ENCODE measurements at places on chromosomes 4 and X. TPM values are rescaled to one million over a fixed set of nuclear protein-coding genes. Genes with fewer than 3 reads are reported as not detected.

REELD1 gene
- not detected for total RNA-seq

CT45A10 gene
- not detected for total RNA-seq

DNA sequence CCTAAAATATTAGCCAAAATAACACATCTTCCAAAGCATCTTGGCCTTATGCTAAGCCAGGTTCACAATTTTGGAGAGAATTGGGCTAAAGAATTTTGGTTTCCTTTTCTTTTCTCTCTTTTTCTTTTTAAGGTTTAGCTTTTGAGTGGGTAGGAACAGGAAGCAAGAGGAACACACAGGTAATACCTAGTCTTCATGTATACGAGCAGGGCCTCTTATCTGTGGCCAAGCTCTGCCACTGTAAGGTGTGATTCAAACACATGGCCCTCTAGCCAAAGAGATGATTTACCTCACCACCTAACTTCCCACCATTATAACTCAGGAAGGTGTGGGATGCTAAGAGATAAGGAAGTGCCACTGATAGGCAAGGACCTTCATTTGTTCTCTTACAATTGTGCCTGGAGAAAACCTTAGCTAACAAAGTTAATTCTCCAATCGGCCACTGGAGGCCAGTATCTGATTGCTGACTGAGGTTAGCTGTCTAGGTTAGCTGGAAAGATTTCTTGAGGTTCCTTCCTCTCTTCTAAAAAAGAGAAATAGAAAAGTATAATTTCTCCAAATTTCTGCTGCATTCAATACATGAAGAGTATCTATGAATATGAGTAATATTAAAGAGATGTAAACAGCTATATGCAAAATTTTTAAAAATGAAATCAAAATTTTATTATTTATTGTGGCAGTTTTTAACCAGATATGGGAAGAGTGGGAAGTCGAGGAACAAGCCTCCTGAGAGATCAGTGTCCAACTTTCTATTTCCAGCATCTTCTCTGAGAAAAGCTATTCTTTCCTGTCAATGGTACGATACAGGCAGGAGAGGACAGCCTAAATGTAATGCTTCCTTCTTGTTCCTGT, 30.1 kb upstream of the BBS7 start:
- DNase-seq = peak; percentile 56

- peak; percentile 55 for DNase-seq
Observed at GRCh38 chr4:6372649-6373525, 99.5 kb downstream of the PPP2R2C start.

GRCh38 chr4:109576462-109576861, 16.4 kb downstream of the MCUB start:
- DNase-seq = no peak

NHS gene
- not detected for total RNA-seq

DNA sequence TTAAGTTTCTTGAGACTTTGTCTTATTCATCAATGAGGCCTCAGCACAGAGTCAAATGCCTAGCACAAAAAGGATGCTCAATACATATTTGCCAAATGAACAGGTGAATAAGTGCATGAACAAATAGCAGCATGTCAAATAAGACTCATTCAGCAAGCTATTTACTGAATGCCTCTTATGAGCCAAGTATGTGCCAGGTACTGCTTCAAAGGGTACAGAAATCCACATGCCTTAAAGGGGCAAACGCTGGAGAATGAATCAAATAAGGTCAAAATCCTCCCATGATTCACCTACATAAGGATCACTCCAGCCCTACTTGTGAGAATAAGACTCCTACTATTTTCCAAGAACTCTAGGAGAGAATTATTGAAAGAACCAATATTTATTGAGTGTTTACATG, 260.2 kb upstream of the CPEB2 start:
- DNase-seq = no peak

GPR143 gene
- total RNA-seq = not detected

NKX6-1 gene
- total RNA-seq = not detected

GRCh38 chrX:107682256-107682655, 53.9 kb downstream of the PRPS1 start:
- no peak for DNase-seq

GRCh38 chrX:115561605-115562479, 868 bp downstream of the PLS3 start:
- no peak for DNase-seq

DNA sequence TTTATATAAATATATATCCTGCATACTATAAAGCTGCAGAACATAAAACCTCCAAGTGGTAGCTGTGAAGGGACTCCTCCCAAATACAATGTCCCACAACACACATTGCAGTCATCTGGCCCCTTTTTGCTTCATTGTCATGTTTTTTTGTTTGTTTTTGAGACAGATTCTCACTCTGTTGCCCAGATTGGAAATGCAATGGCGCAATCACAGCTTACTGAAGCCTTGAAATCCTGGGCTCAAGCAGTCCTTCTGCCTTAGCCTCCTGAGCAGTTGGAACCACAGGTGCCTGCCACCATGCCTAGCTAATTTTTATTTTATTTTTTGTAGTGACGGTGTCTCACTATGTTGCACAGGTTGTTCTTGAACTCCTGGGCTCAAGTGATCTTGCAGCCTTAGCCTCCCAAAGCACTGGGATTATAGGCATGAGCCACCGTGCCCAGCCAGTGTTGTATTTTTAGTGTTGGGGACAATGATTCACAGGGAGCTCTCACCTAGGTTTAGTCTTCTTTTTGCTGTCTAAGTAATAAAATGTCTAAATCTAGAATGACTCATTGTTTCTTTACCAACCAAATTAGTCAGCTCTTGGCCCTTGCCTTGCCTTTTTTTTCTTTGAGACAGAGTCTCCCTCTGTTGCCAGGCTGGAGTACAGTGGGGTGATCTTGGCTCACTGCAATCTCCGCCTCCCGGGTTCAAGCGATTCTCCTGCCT, 24.0 kb upstream of the XIAP start:
- DNase-seq = no peak

PNCK gene
- total RNA-seq = 0.74 TPM

DNA sequence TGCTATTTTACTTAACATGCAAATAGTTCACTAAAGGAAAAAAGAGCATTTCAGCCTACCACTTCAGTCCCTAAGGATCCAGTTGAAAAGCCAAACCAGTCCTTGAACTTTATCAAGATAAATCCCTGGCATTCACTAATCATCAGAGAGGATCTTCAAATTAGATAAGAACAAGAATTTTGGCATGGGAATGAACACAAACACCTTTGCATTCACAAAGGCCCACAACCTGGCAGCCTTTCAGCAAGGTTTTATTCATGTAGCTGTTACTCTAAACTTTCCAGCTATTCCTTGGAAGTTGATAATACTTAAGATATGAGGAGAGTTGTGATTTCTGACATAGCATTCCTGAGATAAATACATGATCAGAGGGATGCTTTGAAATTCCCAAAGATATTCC, 193.4 kb downstream of the LRBA start:
- DNase-seq = no peak

DNA sequence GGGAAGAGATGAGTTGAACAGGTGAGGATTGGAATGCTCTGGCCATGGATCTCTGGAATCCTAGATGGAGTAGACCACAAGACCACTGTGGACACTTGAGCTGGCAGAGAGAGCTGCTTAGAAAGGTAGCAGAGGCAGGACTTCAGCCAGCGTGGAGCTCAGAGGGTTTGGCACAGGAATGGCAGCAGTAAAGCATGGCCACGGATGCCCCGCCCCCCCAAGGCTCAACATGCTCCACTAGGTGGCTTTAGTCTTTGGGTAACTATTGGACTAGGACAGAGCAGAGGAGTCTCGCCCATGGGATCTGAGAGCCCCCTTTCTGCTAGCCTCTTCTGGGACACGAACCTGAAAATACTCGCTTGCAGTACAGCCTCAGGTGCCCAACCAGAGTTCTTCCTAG, 150.1 kb upstream of the NEIL3 start:
- DNase-seq = no peak

CENPC gene
- total RNA-seq = 15.8 TPM

- DNase-seq = no peak
Observed at GRCh38 chr4:109833756-109834155, 6.0 kb downstream of the RRH start.

ODAPH gene
- total RNA-seq = not detected

- no peak for DNase-seq
Observed at GRCh38 chrX:101708163-101708562, 48.5 kb upstream of the ARMCX2 start.

PYURF gene
- 177 TPM for total RNA-seq

DNA sequence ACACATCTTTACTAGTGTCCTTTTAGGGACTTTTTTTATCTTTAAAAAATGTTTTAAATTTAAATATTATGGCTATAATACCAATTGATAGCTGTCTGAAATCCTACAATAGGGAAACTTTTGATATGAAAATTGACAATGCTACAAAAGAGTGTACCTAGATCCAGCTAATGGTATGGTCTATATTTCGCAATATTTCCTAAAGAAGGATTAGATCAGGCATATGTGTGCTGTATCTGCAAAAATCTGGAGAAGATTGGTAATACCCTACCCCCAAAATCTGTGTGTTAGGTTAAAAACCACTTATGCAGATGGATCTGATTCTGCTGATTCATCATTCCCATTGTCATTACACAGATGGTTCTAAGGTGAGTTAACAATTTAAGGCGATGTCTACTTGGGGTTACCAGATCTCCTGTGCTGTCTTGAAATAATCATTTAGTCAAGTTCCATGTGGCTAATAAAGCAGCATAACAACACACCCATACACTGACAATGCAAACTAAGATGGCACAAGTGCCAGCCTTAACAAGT, 137.1 kb downstream of the GASK1B start:
- DNase-seq = no peak

DNA sequence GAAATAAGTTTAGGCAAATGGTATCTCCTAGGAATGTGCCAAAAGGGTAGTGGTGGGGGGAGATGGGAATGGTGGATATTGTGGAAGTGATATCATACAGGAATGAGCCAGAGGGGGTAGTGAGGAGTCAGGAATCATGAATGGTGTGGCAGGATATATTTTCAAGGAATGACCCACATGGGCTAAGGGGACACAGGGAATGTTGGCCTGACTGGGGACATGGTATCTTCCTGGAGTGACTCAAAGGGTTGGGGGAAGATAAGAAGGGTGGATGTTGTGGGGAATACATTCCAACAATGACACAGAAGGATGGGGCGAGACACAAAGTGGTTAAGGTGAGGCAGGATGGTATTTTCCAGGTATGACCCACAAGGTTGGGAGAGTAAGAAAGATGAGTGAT, 60.6 kb downstream of the MAOA start:
- DNase-seq = no peak

GRCh38 chr4:23930750-23931488, 41.1 kb upstream of the PPARGC1A start:
- peak; percentile 53 for DNase-seq

- peak; percentile 36 for DNase-seq
Observed at GRCh38 chr4:118969359-118969758, 80.7 kb downstream of the SYNPO2 start.

CFP gene
- 0.27 TPM for total RNA-seq

IDUA gene
- 3.8 TPM for total RNA-seq

GRCh38 chrX:18871161-18871890, 112.6 kb downstream of the PHKA2 start:
- peak; percentile 22 for DNase-seq

GRCh38 chr4:114225436-114225835, 246.0 kb upstream of the ARSJ start:
- no peak for DNase-seq

PASD1 gene
- not detected for total RNA-seq

SHROOM4 gene
- total RNA-seq = 0.12 TPM

DNA sequence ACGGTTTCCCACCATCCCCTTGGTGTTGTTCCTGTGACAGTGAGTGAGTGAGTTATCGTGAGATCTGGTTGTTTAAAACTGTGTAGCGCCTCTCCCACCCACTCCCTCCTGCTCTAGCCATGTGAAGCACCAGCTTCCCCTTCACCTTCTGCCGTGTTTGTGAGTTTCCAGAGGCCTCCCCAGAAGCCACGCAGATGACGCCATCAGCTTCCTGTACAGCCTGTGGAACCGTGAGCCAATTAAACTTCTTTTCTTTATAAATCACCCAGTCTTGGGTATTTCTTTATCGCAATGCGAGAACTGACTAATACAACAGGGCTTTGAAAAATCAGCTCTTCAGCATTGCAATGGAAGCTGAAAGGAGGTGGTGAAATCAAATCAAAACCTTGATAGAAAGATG, 50.0 kb downstream of the FGFBP1 start:
- no peak for DNase-seq
